NK-92 treated with Interleukin-12 subunit alpha and Interleukin-12 subunit beta, amount 100 ng/mL, for 24 hours (cell line): ENCODE measurements at places on chromosomes 4 and X.

DNA sequence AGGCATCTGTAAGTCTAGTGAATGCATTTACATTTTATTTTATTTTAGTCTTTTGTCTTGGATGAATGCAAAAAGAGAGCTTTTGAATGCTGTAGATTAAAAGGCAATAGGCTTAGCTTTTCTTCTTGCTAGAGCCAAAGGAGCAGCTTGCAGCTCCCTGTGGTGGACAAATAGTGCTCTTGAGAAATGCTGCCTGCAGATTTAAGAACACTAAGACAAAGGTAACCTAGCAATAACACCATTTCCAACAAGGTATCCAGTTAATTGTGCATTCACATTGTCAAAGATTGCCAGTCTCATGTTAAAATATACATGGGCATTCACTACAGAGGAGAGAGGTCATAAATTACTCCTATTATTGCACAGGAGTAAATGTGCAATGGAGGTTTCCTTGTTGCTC, 859.2 kb upstream of the PRKX start:
- DNase-seq = no peak

- no peak for DNase-seq
Observed at GRCh38 chr4:118825799-118826198, 10.1 kb downstream of the SEC24D start.

DNA sequence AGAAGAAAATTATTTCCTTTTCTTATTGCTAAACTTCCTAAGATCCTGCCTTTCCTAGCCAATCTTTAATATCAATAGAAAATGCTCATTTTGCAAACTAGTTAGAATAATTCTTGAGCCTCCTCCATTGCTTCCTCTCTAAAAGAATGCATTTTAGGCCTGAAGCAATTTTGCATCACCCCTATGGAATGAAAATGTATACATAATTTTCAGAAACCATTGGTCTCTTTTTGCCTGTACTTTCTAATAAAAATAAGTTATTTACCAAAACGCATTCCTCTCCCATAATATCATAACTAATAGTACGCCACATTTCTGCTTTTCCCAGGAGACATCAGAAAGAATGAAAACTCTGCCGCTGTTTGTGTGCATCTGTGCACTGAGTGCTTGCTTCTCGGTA, 1.7 kb downstream of the MUC7 start:
- no peak for DNase-seq

- DNase-seq = no peak
Observed at GRCh38 chr4:113636877-113637276, 124.7 kb downstream of the CAMK2D start.

DNA sequence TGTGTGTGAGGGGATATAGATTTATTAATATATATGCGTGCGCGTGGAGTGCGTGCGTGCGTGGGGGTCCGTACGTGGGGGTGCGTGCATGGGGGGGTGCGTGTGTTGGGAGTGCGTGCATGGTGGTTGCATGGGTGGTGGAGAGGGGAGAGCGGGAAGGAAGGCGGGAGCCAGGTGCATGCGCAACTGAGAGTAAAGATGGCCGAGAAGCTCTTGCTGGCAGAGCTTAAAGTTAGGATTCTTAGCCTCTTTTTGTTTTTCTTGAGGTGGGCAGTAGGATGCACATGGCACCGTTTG, 45.8 kb downstream of the TEX13B start:
- no peak for DNase-seq

GRCh38 chr4:29309050-29309449, 1411.1 kb upstream of the PCDH7 start:
- DNase-seq = no peak

GRCh38 chr4:25608644-25609043, 47.0 kb upstream of the SLC34A2 start:
- DNase-seq = no peak

DNA sequence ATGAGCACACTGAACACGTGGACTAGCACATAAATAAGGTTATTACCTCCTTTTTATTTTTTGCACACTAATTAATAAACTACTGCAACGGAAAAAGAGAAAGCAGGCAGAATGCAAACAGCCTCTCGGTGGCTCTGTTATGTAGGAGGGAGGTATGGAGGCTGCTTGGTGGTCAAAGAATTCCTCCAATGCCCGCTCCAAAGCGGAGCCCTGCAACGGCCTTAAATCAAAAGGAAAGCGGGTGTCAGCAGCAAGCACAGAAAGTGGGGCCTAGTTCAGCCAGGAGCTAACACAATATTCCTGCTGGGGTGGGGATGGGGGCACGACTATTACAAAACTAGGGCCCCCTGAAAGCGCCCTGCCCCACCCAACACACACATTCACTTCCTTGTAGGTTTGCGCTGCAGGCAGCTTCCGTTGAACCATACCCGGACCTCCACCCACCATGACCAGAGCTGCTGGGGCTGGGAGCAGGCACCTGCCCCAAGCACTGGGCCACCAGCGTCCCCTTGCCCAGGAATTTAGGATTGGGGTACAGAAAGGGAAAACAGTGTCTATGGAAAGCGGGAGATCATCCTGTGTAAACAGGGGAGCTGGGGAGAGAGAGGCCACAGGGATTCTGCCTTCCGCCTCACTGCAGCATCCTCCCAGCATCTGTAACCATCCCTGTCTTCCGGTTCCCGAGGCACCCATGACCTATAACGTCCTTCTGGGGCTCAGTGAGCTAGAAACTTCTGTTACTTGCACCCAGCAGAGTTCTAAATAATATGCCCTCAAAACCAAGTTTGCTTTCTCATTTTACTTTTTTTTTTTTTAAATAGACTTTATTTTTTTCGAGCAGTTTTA, 57.1 kb upstream of the DDX3X start:
- no peak for DNase-seq

- DNase-seq = no peak
Observed at GRCh38 chr4:40190019-40190418, 6.8 kb upstream of the RHOH start.

DNA sequence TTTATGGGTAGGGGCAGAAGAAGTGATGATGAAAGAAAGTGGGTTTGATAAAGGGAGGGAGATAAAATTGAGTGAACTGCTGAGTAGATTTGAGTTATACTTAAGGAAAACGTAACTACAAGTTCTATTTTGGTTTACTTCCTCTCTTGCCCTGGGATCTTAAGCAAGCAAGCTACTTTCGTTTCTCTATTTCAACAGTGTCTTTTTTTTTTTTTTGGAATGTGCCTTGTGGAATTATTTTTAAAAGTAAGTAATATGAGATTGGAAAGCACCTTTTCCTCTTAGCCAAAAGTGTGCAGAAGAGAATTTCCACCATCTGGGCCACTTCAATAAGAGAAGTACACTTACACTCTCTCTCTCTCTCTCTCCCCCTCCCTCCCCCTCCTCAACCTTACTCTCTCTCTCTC, 16.0 kb upstream of the C4orf36 start:
- no peak for DNase-seq

- no peak for DNase-seq
Observed at GRCh38 chr4:186651624-186652023, 72.0 kb downstream of the FAT1 start.

- DNase-seq = no peak
Observed at GRCh38 chr4:148692242-148692641, 250.0 kb upstream of the NR3C2 start.

DNA sequence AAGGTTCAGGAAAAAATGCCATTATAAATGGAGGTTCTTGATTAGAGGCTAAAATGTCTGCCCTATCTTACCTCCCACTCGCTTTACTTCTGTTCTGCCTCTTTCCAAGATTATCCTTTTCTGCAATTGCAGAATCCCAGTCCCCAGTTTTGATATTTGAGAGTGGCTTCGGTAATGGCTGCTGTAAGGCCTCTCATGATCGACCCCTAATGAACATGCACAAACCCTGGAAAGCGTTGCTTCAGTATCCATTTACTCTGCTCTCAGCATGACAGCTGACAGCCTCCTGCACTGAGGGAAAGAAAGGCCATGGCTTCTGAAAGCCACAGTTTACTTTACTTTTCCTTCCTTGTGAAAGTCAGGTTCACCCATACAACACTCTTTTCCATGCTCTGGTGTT, 325.4 kb upstream of the GALNT7 start:
- no peak for DNase-seq

- DNase-seq = no peak
Observed at GRCh38 chr4:24224446-24224845, 334.6 kb upstream of the PPARGC1A start.

GRCh38 chr4:44927399-44928380, 201.3 kb upstream of the GNPDA2 start:
- no peak for DNase-seq

DNA sequence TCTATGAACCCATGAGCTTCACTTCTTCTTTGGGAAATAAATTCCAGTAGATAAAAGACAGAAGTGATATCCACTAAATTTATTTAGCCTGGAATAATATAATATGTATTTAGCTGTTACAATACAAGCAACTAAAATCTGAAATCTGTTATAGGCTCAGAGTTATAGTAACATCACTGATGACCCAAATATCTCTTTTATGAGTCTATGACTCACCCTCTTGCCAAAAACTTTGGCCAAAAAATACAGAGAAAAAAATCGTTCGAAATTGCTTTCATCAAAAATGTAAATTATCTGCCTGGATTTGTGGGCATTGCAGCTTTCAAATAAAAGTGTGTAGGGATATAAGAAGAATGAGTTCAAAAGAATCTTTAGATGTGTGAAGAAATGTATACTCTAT, 89.4 kb upstream of the DKK2 start:
- no peak for DNase-seq

DNA sequence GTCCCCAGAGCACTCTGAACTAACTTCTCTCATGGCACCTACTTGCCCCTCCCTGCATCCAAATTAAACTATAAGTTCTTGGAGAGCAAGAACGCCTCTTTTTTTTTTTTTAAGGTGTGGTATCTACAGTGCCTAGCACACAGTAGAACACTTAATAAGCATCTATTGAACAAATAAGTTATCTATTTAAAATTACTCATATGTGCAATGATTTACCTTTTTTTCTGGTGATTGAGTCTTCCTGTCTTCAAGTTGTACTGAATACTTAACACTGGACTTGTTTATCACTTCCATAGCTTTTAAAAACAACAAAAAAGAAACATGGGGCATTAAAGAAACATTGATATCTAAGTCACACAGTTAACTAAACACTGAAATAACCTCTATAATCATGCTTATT, 29.1 kb downstream of the HAUS3 start:
- DNase-seq = no peak

DNA sequence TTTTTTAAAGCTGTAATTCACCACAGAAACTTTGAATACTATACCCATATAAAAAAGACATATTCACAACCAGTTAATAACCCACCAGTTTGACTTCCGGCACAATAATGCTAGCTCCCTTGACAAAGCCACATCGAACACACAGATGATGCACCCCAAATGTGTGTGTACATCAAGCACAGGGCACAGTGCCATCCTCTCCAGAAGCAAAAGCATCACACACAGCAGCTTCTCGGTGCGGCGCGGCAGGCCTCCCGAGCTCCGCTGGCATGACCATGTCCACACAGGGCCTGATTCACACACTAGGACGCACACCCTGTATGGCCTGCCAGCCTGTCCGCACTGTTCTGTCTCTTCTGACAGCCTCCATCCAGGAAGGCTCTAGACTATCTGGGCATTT, 88.0 kb downstream of the LEF1 start:
- DNase-seq = no peak

DNA sequence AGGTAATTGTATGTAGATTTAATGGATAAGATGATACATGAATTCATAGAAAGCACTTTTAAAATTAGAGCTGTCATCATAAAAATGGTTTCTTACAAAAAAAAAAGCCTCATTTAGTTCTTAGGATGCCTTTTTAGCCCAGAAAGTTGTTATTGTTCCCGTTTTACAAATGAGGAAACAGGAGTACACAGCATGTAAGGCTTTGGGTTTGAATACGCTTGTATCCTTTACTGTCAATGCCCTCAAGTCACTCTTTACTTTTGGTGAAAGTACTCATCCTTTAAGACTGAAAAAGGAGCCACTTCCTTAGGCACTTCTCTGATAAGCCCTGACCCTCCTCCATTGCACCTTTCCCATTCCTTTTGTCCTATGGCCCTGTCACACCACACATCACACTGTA, 4.9 kb downstream of the EREG start:
- no peak for DNase-seq

- no peak for DNase-seq
Observed at GRCh38 chr4:15479089-15479912, 9.6 kb downstream of the CC2D2A start.

GRCh38 chrX:12949927-12950656, 24.8 kb upstream of the TMSB4X start:
- peak; percentile 66 for DNase-seq

DNA sequence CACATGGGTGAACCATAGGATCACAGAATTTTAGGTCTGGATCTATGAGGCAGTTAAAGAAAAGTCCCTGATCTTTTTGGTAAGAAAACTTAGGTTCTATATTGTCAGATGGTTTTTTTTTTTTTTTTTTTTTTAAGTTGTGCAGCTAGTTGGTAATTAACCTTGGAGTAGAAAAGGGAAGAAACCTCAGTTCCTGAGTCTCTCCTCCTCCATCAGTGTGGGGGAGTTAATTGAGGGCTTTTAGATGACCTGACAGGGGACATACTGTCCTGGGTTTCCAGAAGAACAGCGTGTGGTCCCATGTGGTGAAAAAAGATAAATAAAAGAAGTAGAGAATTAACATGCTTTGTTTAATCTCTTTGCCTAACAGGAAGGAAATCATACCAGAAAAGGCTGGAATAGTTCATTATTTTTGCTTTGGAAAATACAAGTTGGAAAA, 123.7 kb downstream of the ARHGAP10 start:
- no peak for DNase-seq

DNA sequence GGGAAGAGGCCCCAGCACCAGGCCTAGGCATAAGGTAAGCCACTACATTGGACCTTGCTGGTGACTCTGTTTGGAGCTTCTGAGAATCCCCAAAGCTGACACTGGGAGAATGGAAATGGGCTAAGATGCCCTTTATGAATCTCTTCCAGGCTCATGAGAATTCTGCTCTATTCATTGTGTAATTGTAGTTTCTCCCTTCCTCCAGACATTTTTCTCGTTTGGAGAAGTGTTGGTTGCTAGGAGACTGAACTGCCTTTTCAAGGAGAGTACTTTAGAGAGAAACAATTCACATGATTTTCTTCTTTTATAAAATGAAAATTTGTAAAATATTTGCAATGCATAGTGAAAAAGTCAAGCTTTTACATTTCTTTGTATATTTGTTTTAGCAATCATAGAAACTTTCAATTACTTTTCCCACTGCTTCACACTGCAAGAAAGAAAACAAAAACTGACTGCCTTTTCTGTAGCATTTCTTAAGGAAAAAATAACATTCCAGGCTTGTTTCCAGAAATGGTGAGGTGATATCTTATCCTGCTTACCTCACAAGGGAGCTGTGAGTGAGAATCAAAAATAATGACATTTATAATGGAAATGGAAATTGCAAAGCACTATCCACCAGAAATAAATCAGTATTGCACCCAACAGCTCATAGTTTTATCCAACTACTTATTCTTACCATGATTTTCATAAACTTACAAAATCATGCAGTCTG, 24.9 kb upstream of the DCHS2 start:
- DNase-seq = no peak

- no peak for DNase-seq
Observed at GRCh38 chr4:110062166-110062565, 136.2 kb downstream of the ELOVL6 start.

GRCh38 chrX:16822723-16823122, 36.5 kb downstream of the TXLNG start:
- no peak for DNase-seq
